ENCODE measurements at places on chromosomes 7 and 10.

- DNase-seq, result no peak
These were observed 84.4 kb downstream of the RUNDC3B start for GRCh38 chr7:87712571-87712970.

DNA sequence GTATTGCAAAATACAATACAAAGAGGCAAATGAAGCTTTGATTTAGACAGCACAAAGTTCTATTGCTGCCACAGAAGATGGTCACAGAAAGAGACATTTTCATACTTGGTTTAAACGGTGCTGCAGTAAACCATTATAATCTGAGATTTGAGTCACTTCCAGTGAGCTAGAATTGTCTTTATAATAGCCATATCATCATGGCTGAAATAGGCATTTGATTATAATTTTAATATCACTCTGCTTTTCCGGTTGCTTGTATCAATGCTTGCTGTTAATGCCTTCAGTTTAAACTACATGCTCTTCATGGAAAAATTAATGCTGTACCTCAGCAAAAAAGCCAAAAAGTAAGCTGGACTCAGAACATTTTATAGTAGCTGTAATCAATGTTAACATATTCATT, 48.5 kb downstream of the CPEB3 start:
- no peak for DNase-seq

GRCh38 chr10:100338434-100339036, 8.5 kb upstream of the SCD start:
- peak; percentile 30 for DNase-seq

DNA sequence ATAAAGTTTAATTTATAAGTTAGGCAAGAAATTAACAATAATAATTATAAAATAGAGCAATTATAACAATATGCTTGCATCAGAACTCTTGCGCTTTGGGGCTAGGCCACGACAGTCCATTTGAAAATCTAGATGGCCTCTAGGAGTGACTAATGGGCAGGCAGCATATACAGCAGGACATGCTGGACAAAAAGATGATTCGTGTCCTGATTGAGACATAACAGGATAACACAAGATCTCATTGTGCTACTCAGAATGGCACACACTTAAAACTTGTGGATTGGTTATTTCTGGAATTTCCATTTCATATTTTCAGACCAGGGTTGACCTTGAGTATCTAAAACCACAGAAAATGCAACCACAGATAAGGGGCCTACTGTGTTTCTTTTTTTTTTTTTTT, 27.5 kb downstream of the CTNNA3 start:
- no peak for DNase-seq

DNA sequence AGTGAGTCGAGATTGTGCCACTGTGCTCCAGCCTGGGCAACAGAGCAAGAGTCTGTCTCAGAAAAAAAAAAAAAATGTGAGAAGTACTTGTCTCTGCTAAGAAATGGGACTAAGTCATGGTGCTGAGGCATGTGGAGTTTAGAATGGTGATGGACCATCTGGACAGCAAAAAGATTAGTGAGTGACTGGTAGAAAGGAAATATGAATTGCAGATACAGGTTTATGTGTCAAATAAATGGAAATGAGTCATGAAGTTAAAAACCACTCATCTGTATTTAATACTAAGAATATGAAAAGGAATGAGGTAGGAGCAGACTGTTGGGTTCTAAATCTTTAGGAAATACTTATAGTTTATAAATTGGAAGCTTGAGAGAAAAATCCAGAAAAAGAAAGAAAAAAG, 625.7 kb upstream of the ANKRD30A start:
- no peak for DNase-seq

DNA sequence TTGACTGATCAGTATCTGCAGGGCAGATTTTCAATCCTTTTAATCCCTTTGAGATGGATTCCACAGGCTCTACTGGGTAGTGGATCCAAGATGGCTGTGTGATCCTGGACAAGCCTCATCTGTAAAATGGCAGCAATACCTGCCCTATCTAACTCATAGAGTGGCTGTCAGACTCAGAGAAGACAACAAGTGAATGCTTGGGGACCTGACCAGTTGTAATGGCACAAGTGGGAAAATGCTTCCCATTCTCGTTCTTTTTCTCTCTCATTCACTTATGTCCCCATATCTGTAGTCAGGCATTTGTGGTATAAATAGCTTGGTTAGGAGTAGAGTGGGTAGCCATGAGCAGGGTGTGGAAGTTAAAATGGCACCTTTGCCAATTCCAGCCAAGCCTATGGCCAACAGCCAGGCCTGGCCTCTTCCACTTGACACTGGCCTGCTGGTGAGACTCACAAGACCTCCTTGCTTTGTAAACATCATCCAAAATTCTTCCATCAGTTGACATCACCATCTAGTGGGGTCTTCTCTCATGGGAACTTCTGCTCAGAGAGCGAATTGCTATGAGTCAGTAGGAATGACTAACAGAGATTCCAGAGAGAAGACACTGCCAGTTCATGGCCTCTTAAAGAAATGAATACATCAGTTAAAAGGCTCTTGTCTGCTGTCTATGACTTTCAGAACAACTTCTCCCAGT, 150.1 kb downstream of the PLPP4 start:
- no peak for DNase-seq

DNA sequence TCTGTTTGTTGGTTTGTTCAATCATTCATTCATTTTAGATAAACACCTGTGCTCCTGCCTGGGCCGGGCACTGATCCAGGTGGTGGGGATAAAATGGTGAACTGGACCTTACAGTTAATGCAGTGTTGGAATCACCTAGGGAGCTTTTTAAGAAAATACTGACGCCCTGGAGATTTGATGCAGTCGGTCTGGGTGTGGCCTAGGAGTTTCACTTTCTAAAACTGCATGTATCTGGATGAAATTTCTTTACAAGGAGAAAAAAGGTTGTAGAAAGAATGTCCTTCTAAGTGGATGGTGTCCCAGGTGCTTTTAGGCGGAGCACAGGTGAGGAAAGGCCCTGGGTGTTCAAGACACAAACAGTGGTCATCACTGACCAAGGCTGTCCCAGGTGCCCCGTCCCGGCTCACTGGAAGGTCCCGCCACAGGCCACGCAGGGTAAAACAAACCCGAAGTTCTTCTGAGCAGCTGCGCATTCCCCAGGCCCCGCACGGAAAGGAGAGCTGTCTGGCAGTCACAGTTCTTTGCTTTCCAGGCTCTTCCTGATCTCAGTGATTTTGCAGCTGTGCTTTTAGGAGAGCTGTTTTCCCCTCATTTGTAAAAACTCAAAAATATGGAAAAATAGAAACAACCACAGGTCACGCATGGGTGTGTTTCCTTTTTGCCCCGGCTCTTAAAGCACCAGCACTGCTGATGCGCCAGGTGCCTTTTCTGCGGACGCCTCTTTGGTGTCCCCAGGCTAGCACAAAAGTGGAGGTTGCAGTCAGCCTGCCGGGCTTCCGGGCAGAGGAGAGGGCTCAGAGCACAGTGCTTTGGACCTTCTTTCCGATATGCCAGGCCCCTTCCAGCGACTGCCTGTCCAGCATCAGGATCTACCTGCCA, 161.9 kb downstream of the GRK5 start:
- no peak for DNase-seq

DNA sequence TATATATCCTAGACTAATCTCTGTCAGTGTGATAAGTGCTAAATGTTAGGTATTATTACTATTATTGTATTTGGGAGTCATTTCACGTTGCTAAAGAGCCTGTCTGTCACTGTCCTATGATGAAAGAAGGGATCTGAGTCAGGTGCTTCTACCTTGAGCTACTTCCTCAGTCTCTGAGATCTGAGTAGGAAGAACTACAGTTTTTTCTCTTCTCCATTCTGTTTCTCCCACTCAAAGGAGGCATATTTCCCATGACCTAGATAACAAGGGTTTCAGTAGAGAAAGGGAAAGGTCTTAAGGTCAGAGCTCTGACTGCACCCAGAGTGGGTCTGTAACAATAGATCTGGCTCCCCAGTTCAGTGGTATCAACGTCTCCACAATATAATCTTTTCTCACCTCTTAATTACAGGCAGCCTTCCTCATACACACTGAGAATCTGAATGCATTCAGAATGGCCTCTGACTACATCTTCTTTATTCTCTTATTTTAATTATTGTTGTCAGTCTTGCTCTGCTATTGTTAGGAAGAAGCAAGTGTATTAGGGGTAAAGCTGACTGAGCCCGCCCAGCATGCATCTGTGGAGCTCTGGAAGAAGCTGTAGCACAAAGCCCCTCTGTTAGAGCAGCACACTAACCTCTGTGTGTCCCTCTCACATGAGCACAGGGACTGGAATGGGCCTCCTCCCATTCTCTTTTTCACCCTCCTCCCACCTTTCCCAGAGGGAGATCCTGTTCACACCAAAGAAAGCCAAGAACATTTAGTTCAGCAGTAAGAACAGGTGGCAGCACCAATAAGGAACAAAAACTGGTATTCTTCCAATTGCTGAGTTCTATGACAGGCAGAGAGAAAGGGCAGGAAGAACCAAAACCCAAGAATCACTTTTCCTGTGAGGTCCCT, 38.1 kb downstream of the USP54 start:
- no peak for DNase-seq

DNA sequence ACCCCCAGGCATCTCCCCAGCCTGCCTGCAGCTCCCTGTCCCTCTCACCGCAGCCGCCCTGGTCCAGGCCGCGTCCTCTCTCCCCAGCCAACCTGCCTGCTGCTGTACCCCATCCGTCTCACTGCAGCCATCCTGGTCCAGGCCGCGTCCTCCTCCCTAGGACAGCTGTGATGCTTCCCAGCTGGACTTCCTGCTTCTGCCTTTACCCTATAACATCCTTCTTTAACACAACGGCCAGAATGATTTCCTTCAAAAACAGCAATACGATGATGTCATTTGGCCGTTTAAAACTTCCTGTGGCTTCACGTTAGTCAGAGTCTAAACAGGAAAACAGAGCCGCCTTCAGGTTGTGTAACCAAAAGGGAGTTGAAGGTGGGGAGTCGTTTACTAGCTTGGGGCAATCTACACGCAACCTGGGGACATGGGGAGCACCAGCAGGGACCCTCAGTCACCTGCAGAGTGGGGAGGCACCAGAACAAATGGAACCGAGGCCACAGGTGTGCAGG, 32.2 kb upstream of the ZFAND2A start:
- DNase-seq, result peak; percentile 22

All from GDM1 (cell line).